Hepatic stellate cell (primary cell): ENCODE measurements at places on chromosomes 1 and 21.

DNA sequence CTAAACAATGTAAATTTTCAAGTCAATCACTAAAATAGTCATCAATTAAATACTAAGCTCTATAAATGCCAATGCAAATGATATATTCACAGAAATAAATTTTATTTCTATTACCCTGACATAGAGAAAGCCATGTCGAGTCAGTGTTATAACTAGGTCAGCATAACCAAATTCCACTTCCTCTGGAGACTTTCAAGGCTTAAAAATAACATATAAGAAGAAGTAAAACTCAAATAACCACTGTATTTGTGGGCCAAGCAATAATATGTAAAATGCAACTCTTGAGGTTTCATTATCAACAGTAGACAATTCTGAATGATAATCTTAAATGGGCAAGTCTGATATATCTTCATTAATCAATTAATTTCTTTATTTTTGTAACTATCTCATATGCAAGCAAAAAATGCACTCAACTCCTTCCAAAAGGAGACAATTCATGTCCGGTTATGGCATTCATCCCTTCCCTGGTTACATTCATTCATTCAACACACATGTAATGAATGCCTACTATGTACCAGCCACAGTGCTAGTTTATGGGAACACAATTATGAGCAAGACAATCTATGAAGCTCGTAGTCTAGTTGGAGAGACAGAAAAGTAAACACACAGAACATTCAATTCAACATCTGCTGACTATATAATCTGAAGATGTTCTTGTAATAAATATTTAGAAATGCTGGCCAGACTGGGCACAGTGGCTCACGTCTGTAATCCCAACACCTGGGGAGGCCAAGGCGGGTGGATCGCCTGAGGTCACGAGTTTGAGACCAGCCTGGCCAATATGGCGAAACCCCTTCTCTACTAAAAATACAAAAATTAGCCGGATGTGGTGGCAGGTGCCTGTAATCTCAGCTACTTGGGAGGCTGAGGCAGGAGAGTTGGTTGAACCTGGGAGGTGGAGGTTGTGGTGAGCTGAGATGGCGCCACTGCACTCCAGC, 37.1 kb upstream of the CAP1 start:
- DNase-seq: no peak

DNA sequence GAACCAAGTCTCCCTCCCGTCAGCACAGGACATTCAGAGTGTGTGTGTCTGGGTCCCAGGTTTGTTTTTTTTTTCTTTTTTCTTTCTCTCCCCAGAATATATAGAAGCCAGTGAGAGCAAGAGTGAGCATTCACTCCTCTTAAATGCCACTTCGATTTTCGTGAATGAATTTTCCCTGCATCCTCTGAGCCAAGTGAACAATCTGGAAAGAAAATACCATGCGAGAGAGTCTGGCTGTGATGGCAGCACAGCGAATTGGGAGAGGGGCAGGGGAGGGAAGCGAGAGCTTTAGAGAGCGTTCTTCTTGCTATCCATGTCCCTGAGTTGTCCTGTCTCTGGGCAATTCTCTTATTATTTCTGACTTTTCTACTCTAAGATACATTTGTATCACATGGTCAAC, 76.0 kb upstream of the RAB3GAP2 start:
- no peak for DNase-seq

DNA sequence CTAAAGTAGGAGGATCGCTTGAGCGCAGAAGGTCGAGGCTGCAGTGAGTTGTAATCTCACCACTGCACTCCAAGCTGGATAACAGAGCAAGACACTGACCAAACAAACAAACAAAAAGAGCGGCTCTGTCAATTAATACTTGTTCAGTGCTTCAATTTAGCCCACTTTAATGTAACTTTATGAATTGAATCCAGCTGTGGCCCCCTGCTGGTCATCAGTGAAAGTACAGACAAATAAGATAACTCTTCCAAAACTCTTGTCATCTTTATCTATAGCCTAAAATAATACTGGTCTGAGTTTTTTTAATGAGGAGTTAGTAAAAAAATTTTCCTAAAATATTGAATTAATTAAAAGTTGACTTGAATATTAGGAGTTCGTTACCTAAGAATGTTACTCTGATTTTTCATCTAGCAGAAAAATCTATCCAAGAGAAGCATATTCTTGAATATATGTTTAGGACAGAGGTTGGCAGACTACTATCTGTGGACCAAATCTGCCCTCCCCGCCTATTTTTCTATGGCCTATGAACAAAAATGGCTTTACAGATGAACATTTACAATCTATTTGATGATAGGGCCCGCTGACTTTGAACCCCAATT, 26.1 kb downstream of the ATP5PF start:
- DNase-seq: peak; percentile 25

DNA sequence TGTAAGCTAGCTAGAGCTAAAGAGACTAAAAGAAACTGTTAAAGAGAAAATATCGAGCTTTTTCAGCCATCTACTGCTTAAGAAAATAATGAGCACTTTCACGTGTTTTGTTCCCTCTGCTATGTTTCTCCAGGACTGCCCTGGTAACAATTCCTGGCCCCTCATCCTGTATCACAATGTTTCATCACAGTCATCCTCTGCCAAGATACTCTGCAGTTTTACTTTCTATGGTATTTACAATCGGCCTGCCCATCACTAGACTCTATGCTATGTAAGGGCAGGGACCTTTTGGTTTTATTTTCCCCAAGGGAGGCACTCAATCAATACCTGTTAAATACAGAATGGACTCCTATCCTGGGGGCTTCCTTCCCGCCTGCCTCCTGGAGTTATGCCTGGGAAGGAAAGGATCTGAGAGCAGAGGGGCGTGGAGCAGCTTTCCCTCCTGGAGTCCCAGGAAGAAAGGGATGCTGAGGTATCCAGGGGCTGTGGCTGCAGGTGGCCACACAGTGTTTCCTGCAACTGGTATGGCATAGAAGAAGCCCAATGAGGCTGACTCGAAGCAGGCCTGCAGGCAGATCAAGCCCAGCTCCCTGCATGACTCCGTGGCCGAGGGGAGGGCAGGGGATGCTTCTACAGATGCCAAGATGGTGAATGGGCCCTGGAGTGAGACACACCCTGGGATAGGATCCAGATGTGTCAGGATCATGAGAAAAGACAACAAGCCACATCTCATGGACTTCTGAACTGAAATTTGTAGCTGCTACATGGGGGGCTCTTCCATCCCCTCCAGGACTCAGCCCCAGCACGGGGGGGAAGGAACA, 52.9 kb downstream of the MATN1 start:
- no peak for DNase-seq

DNA sequence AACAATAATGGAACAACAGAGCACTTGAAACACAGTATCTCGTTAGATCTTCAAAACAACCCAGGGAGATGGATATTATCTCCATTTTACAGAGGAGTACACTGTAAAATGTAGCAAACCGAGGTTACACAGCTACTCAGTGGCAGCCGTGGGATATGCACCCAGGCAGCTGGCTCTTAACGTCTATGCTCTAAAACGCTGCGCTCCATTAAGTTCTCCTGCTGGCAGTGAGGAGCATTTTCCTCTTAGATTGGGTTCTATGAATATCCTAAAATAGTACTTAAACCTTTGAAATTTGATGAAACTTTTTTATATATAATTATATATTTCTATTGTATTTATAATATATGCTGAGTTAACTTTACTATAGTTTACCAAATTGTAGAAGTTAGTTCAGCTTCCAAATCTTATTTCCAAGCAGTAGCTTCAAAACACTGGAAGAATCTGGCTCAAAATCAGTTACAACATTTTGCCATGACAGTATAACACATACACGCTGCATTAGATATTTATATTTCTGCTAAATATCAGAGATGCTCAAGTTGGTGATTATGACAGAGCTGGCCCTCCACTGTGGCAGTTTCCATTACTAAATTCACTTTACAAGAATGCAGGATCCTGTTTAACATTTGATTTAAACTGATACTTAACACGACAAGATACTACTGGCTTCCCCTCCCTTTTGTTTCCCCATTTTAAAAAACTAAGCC, 49.5 kb downstream of the TGFBR3 start:
- DNase-seq: no peak

DNA sequence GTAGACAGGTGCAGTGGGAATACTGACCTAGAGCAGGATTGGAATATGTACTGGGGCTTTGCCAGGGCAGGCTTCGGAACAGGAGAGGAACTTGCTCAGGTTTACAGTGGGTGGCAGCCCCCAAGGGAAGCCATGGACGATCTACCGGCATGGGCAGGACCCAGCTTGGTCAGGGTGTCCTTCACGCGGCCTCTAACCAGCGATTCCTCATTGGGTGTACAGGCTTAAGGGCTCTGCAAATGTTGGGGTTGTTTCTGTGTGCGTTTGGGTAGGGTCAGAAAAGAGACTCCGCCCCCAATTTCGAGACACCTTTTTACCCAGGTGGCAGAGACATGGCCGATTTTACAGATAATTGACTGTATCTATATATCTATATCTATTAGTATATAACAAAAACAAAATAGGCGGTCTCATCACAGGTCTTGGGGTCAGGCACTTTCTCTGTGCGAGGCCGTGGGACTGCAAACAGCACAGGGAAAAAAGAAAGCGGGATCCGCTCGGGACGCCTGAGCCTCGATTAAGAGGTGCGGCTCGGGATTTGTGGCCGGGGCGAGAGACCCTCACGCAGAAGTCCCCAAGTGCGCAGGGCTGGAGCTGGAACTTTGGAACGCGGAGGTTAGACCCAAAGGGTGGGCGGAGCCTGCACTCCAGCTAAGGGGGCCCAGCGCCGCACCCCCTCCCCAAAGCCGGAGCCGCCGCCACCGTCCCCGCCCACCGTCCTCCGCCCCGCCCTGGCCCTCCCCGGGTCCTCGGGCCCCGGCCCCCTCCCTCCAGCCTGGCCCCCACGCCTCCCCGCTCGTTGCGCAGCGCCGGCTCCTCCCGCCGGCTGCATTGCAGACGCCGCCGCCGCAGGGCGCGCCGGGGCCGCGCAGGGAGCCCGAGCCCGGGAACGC, 67.5 kb upstream of the VAMP3 start:
- no peak for DNase-seq

DNA sequence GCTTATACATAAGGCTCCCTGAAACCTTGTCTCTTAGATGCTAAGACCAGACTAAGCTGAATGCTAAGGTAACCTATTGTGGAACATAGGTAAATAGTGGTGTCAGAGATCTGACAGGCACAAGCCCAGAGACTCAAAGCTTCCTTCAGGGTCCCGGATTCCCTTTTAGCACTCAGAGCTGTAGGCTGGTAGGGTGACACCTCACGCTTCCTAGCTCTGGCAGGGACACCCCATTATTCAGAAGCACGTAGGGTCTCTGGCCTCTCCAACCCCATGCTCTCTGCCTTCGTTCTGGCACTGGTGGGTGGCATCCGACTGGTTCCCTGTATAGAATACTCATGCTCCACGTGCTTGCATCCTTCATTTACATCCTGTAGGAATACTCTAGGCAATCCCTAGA, 68.4 kb downstream of the CD34 start:
- no peak for DNase-seq

GRCh38 chr1:156859523-156860112, 701 bp upstream of the INSRR start:
- peak; percentile 61 for DNase-seq
